NCI-H446 treated with DMSO at 0.1 percent for 48 hours (cell line): ENCODE measurements at places on chromosomes 16 and 17.
A peak's percentile ranks its signal among the peaks of the same experiment; 100 is the strongest.

GRCh38 chr17:76524598-76525512 lies 12.7 kb downstream of the CYGB start:
- DNase-seq: no peak

DNA sequence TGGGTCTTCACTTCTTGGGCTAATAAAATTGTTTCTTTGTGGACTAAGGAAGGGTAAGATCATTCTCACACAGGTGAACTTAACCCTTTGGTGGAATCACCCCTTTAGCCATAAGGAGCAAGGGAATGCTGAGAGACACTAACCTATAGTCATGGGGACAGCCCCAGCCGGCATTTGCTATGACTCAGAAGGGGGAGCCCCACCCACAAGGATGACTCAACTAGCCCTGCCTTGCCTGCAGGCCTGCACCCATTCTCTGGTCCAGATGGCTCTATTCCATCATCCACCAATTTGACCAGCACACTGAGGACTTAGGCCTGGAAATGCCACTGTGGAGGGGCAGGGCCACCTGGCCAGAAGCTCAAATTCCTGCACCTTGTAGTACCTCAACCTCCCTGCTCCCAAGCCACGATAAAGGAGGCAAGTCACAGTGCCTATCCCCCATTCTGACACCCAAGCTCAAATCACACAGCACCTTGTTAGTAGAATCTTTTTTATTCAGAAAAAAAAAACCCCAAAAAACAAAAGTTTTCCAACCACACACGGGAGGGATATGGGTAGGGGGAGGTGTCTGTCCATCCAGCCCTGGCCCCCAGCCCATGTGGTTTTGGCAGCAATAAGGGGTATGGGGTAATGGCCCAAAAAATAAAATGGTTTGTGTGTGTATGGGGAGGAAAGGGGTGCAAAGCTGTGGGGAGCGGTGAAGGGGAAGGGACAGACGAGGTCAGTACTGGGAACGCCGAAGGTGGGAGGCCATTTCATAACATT lies 3.0 kb downstream of the PFN1 start:
- DNase-seq: peak; percentile 23

DNA sequence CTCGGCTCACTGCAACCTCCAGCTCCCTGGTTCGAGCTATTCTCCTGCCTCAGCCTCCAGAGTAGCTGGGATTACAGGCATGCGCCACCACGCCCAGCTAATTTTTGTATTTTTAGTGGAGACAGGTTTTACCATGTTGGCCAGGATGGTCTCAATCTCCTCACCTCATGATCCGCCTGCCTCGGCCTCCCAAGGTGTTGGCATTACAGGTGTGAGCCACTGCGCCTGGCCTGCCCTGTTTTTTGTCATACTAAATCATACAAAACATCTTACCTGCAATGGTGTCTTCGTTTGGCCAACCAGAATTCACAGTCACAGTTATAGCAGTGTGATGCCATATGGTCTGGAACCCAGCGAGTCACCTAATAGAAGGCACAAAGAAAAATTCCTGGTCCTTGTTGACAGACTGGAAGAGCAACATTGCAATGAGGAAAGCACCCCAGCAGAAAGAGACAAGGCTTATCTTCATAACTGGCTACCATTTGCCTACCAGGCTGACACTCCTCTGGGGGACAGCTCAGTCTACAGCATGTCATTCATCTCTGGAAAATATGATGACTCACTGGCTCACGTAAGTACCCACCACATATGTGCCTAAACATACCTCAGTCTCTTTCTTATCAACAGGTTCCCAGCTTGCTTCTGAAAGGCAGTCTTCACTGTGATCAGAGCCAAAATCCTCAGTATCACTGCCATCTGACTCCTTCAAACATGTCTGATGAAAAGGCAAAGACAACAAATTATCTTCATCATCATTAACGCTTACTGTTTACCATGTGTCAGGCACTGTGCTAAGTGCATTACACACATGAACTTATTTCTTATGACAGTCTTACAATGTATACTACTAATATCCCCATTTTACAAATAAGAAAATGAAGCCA lies 4.3 kb upstream of the HSF5 start:
- no peak for DNase-seq

- DNase-seq: no peak
These were observed 80.7 kb downstream of the HELZ start for GRCh38 chr17:67164302-67164701.

- DNase-seq: no peak
These were observed 48.5 kb downstream of the IRF8 start for GRCh38 chr16:85947230-85948137.

- DNase-seq: no peak
These were observed 58.4 kb downstream of the ELAC2 start for GRCh38 chr17:12959441-12959840.
